Testis (tissue), 5 donors: ENCODE measurements at places on chromosomes 6 and 20. TPM values are rescaled to one million over a fixed set of nuclear protein-coding genes. Genes with fewer than 3 reads are reported as not detected.

DNA sequence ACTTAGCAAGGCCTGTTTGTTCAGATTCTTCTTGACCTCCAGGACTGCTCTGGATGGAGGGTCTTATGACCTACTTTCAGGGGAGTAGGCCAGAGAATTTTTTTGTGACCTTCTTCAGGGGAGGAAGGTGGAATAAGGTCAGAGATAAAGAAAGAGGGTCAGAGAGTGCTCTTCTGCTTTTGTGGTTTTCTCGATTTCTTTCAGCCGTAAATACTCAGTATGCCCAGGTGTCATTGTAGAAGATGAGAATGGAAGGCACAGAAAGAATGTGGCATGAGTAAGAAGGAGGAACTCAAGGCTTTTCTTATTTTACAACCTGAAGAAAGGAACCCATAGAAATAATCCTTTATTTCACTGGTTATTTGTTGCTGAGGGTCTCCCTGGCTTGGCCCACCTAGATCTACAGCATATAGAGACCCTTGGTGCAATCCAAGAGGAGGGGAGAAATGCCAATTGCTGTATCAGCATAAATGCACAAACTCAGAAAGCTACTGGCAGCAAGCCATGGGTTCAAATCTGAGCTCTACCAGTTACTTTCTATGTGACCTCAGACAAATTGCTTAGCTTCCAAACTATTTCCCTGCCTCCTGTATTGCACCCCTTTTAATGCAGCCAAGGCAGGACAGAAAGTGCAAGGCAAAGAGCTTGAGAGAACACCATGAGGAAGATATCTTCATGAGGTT is 68.0 kb downstream of the OLIG3 start:
- no peak for DNase-seq

DNA sequence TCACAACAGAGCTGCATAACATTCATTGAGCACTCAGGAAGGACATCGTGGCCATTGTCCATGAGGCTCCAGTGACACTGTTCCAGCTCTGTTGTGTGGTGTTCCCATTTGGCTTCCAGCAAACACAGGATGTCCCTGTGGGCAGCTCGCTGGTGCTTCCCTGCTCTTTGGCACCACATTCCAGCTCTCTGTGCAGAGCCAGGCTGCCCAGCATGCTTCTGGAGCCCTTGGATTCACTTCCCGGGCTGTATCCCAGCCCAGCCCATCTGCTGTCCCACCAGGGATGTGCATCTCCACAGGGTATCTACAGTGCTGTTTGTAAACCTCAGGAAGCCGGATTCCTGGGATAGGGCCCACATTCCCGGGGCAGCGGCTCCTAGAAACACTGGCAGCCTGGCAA is 57.2 kb downstream of the CTCFL start:
- no peak for DNase-seq

TREM1 gene
- 0.16 TPM for total RNA-seq

GRCh38 chr6:132289756-132290155 is 111.5 kb downstream of the MOXD1 start:
- no peak for DNase-seq

FAM83C gene
- 0.43 TPM for total RNA-seq

DNA sequence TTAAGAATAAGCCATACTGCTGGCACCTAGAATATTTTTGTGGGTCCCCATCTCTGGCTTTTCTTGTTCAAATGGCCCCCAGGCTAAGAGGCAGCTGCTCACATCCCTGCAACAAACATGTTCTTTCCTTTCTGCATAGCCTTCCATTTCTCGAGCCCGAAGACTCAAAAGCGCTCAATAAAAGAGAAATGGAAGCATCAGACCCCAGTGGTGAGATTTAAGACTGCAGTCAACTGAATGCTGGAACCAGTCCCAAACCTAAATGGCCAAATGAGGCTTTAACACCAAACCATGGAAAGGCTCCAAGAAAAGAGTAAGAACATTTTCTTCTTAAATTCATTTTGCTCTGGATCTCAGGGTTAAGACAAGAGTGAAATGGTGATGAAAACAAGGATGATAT is 122.1 kb upstream of the TRAF3IP2 start:
- no peak for DNase-seq

- DNase-seq = no peak
Observed at GRCh38 chr20:16209357-16209756, 363.9 kb downstream of the KIF16B start.

DNA sequence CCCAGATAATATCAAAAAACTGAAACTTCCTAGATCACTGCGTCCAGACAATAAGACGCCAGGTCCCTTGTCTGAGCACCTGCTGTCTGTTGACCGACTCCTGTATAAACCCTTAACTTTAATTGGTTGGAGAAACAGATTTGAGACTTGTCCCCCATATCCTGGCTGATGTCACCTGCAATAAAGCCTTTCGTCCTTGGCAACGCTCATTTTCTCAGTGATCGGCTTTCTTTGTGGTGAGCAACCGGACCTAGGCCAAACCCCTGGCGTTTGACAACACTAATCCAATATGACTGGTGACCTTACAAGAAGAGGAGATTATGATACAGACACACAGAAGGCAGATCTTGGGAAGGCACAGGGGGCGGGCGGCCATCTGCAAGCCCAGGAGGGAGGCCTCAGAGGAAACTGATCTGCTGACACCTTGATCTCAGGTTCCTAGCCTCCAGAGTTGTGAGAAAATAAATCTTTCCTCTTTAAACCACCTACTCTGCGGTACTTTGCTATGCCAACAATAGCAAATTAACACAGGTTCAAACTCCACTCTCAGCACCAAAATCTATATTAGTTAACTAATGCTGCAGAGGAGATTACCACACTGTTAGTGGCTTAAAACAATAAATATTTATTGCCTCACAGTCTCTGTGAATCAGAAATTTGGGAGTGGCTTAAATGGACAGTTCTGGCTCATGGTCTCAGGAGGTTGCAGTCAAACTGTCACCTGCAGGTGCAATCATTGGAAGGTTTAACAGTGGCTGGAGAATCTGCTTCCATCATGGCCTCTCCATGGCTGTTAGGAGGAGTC is 178.7 kb downstream of the OTOR start:
- no peak for DNase-seq

DNA sequence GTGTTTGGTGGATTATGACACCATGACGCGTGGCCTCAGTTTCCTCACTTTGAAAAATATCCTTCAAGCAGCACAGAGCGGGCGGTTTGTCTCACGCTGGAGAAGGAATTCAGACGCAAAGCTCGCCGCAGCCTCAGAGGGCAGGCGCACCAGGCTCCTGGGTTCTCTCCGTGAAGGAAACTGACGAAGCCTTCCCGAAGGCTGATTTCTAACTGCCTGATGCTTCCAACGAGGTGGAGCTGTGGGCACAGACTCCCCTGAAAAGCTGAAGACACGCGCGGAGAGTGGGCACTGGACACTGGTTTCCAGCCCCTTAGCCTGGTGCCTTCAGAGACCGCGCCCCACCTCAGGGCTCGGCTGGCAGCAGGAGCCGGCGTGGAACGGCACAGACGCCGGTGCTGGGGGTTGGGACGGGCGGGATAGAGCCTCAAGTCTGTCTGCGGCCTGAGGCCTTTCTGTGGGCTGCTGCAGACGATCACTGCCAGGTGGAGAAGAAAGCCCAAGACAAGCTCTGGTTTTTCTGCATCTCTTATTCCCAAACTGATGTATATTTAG is 56.1 kb downstream of the DACT2 start:
- DNase-seq = no peak

GRCh38 chr20:64112691-64113443 is 5.5 kb upstream of the NPBWR2 start:
- DNase-seq = peak; percentile 9
